ENCODE measurements at places on chromosomes 7 and 10.

DNA sequence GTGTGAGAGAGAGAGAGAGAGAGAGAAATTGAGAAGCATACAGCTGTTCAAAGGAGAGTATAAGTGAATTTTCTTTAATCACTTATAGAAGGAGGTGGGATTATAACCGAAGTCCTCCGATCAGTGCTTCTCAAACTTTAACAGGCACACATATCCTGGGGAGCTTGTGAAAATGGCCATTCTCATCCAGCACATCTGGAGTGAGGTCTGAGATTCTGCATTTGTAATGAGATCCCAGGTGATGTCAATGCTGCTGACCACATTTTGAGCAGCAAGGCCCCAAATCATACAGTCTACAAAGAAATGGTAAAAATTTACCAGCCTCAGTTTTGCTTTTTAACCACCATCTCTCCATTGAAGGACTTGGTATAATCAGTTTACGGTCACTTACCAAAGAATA lies 219.0 kb downstream of the PTEN start:
- no peak for DNase-seq

GRCh38 chr10:131954356-131954965 lies 27.3 kb downstream of the BNIP3 start:
- DNase-seq, result no peak

- DNase-seq, result peak; percentile 18
Measured at GRCh38 chr7:37109843-37110242, 338.8 kb downstream of the ELMO1 start.

GRCh38 chr10:35704401-35704800 lies 62.3 kb upstream of the FZD8 start:
- no peak for DNase-seq

DNA sequence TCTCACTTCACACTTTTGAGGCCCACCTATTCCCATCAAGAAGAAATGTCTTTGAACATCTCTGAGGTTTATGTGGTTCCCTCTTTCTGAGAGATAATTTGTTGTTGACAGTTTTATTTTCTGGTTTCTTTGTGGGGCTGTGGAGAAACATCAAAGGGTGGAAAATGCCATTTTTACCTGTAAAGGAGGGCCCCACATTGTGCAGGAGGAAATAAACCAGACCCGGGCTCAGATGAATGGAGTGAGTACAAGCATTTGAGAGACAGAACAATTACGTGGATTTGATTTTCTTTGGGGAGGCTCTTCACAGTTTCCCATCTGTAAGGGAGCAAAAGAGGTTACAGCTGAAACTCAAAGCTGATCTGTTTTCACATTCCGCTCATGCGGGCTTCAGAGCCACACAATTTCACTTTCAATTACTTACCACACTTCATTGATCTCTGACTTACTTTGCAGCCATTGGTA lies 29.8 kb downstream of the ITPRIP start:
- DNase-seq, result no peak

DNA sequence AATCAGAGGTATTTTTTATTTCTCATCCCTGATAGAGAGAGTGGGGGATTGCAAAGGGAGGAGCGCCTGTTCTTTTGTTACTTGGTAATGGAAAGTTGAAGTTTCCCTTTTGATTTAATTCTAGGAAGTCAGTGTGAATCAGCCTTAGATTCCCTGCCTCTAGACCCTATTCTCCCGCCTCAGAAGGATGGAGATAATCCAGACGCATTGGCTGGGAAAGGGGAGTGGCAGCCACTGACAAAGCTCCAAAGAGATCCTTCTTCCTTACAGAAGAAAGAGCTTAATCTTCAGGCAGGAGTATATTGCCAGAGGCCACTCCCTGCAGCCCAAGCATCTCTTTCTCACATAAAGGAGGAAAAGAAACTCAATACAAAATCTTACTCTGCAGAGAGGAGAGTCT lies 122.3 kb upstream of the GALNT17 start:
- no peak for DNase-seq

GRCh38 chr7:16881844-16882243 lies at the start of gene AGR3:
AGR3 (minus strand) TSS chr7:16881983; CDS start chr7:16878618, 3,365 bp downstream.
- DNase-seq, result no peak

- DNase-seq, result no peak
Measured at GRCh38 chr7:145016068-145016467, 180.2 kb upstream of the TPK1 start.
